Activated CD8-positive, alpha-beta T cell treated with anti-CD3 and anti-CD28 coated beads for 36 hours (primary cell): ENCODE measurements at places on chromosomes 4 and X.

- DNase-seq, result peak; percentile 60
Observed at GRCh38 chr4:145935253-145936141, 3.1 kb downstream of the ZNF827 start.

DNA sequence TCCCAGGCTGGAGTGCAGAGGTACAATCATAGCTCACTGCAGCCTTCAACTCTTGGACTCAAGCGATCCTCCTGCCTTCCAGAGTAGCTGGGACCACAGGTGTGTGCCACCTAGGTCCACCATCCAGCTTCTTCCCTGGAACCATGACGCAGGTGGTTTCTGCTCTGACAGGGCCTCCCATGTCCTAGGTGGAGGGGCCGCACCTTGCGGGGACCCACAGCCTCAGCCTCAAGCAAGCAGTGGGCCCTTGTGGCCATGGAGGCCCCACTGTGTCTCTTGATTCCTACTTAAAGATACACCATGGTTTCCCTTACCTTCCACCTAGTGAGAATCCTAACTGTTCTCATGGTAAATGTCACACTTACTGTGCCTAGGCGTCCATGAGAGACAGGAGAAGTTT is 6.9 kb upstream of the GPR78 start:
- no peak for DNase-seq

- no peak for DNase-seq
Observed at GRCh38 chrX:85998954-85999353, 48.4 kb downstream of the CHM start.

DNA sequence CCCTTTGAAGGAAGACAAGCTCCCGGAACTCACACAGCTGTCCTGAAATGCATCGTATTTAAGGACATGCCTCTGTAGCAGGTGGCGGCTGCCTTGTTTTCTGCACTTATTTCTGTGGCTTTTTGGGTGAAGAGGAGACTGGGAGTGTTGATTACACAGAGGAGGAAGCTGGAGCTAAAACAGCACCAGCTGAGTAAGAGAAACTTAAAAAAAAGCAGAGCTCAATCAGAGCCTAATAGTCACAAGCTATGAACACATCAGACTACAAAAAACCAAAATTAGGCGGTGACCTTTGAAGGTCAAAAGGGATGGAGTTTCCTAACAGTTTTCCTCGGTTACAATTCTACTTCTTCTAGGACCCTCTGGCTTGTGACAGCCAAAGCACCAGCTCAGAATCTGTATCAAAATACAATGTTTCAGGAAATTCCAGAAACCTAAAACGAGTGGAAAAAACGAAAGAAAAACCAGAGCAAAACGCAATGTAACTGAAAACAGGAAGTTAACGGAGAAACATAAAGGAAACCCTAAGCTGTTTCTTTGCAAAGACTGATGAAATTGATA is 13.5 kb downstream of the PRKX start:
- no peak for DNase-seq

- no peak for DNase-seq
Observed at GRCh38 chr4:123379392-123379791, 17.2 kb upstream of the SPRY1 start.

GRCh38 chrX:43718081-43718480 is 62.0 kb downstream of the MAOA start:
- DNase-seq, result no peak

- no peak for DNase-seq
Observed at GRCh38 chr4:87377816-87378215, 13.2 kb downstream of the HSD17B11 start.
